ENCODE measurements at places on chromosomes 2 and 18.

DNA sequence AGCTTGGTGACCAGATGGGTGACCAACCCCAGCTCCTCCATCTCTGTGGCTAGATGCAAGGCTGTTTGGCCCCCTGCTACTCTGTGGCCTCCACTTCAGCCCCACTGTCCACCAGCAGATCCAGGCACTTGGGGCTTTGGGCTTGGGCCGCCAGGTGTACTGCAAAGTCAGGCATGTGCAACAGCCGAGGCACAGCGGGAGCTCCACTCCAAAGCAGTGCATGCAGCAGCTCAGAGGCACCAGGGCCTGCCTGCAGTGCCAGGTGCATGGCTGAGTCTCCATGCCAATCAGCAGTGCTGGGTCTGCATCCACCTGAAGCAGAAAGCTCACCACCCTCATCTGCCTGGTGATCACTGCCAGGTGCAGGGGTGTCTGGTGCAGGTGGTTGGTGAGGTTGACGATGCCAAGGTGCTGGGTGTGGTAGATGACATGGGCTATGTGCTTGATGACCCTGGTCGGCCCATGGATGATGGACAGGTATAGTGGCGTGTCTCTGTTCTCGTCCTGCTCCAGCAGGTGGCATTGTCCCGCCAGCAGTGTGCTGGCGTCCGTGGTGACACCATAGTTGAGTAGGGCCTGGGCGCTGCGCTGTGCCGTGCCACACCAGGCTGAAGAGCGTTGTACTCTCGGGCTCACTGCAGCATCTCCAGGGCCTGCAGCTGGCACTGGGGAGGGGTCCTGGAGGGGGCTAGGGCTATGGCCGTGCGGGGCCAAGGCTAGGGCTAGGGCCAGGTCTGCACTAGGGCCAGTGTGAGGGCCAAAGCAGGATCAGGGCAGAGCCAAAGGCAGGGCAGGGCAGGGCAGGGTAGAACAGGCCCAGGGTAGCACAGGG is 1.0 kb upstream of the ANKRD62 start:
- DNase-seq = no peak

DNA sequence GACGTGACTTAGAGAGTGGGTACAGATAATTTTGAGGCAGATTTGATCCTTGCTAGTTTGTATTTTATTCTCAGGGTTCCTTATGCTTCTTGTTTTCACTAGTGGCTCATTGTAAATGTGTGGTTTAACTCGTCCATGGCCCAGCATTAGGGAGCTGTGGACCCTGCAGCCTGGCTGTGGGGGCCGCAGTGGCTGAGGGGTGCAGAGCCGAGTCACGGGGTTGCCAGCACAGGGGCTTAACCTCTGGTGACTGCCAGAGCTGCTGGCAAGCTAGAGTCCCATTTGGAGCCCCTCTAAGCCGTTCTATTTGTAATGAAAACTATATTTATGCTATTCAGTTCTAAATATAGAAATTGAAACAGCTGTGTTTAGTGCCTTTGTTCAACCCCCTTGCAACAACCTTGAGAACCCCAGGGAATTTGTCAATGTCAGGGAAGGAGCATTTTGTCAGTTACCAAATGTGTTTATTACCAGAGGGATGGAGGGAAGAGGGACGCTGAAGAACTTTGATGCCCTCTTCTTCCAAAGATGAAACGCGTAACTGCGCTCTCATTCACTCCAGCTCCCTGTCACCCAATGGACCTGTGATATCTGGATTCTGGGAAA is 269.9 kb downstream of the MYT1L start:
- no peak for DNase-seq

GRCh38 chr2:135607561-135607960 is 76.3 kb downstream of the R3HDM1 start:
- no peak for DNase-seq

DNA sequence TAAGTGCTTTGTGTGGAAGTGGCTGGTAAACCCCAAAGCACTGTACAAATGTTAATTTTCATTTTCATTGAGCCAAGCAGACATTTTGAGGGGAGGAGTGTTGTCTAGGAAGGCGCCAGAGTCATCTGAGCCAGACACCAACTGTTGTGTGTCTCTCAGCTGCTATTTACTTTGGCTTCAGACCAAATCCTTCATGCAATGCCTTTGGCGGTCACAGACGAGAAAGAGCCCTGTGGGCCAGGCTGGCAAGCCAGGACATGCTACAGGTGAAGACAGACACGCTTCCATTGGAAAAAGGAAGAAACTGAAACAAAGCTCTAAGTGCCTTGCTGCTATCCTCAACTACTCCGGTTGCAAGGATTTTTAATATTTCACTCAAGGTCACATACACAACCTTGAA is 115.4 kb upstream of the CDC42EP3 start:
- no peak for DNase-seq

DNA sequence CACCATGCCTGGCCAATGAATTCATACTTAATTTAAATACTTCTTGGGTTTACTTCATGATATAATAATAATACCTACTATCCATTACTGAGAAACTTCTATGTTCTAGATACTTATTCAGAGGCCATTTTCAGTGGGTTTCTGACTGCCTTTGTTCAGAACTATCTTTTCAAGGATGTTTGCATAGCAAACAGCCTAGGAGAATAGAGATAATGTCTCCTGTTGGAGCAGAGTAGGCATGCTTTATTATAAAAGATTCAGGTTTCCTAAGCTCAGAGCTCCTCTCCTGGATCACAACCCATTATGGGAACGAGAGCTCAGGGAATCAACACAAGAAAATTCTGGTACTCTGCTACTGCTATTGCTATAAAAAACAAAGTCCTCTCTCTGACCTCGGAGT is 11.1 kb downstream of the FASTKD1 start:
- DNase-seq = no peak

DNA sequence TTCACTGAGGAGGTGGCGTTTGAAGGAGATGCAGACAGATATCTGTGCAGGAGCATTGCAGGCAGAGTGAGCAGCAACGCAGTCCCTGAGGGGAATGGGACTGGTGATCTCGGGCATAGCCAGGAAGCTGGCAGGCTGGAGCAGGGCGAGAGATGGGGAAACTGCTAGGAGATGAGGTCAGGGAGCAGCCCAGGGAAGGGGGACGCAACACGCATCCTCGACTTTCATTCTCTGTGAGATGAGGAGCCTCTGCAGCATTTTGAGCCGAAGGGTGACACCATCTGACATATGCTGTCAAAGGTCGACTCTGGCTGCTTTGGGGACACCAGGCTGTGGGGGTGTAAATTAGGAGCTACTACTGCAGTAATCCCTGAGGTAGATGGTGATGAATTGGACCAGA is 4.3 kb upstream of the CHRNA1 start:
- no peak for DNase-seq

- no peak for DNase-seq
These were observed 537.5 kb downstream of the MBD2 start for GRCh38 chr18:53686965-53687364.

- no peak for DNase-seq
These were observed 15.5 kb downstream of the MAP3K20 start for GRCh38 chr2:173090973-173091660.

DNA sequence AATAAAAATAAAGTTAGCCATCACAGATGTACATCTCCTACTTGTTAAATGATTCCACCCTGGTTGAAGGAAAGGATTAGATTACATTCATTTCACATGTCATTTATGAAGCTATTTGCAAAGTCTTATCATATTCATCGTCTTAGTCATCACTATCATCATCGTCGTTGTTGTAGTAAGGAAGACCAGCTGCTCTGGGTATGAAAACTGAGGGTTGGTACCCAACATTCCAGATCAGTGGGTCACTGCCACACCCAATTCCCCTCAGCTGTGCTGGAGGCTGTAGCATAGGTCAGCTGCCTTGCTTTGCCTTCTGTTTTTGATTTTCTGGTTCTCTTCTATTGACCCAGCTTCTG is 20.9 kb upstream of the CCBE1 start:
- no peak for DNase-seq
